Right ventricle myocardium superior (tissue), 1 donor: ENCODE measurements at places on chromosomes 12 and 14. TPM values are rescaled to one million over a fixed set of nuclear protein-coding genes. Genes with fewer than 3 reads are reported as not detected.
A peak's percentile ranks its signal among the peaks of the same experiment; 100 is the strongest.

DNA sequence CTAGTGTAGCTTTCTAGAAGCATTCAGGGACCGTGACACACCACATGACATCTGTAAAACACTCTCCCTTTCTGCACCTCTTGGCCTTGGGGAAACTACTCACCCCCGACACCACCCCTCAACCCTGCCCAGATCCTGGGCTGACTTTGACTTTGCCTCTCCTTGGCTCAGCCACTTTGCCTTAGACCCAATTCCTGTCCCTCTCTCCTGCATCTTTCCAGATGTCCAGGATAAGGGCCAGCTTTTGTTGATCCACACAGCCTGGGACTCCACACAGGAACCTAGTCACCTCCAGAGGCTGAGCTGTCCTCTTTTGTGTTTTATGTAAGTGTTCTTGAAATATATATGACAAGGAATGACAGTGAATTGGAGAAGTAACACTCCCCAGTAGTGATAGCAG lies 153.7 kb upstream of the PLXNC1 start:
- DNase-seq: no peak

Gene ZNF891
- 1.0 TPM for total RNA-seq

- no peak for DNase-seq
Observed at GRCh38 chr14:41663473-41663850, 56.8 kb downstream of the LRFN5 start.

DNA sequence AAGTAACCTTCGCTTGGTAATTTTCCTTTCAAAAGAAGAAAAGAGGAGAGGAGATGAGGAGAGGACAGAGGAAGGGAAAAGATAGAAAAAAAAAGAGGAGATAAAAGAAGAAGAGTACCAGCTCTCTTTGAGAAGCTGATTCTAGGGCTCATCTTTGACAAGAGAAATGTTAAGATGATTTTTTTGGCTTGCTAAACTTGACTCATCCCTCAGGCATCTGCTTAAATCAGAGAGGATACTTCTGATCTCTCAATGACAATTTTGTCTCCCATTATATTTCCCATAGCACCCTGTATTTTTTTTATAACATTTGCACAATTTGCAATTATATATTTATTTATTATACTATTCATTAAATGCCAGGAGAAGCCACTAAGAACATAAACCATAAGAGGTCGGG lies 17.1 kb downstream of the SYT1 start:
- DNase-seq: no peak

GRCh38 chr12:62917926-62918325 lies 17.0 kb downstream of the PPM1H start:
- DNase-seq: no peak

DNA sequence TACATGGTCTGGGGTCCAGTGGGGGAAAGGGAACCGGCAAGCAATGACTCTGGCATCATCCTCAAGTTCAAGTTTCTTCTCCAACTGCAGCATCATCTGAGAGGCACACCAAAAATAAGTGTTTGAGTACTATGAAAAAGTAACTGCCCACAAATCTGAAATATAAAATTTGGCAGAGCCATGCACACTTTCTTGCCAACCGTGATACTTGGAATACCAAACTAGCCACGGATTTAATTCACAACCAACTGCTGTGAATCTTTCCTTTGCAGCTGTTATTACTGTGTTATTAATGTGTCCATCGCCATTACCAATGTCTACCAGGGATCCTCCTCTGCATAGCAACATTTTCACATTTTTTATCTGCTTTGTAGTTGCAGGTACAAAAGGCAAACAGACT lies 74.6 kb downstream of the GXYLT1 start:
- DNase-seq: no peak

Gene SMOC1
- total RNA-seq: 1.8 TPM

Gene FOXA1
- not detected for total RNA-seq

Gene SERPINA5
- 2.7 TPM for total RNA-seq

DNA sequence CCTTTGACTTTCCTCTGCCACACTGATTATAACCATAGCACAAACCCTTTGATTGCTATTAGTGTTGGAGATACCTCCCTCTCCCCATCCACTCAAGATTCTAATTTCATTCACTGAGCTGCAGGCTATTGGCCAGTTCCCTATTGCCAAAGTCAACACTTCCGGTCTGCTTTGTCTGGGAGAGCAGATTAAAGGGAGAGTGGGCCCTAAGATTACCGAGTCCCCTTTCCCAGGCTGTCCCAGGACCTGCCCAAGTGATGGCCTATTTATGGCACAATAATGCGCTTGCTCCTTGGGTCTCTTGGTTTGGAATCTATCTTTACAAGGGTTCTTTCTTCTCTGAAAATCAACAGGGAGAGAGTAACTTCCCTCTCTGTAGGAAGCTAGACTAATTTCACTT lies 42.9 kb upstream of the LTBP2 start:
- DNase-seq: no peak

DNA sequence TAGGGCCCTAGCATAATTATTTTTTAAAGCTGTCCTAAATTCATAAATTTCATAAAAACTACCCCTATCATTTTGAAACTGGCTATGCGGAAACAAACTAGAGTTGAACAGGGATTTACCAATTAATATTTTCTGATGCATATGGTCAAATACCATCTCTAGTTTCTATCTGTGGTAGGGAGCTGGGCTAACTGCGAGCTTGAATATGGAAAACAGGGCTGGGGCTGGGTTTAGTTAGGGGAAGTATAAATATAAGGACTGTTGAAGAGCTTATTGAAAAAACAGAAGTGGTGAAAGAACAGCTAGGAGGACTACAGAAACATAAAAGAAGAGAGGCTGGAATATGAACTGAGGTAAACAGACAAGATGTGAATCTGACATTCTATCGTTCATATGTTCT lies 91.8 kb downstream of the SLC38A1 start:
- DNase-seq: no peak

- DNase-seq: peak; percentile 77
Observed at GRCh38 chr14:71320734-71321573, 413.7 kb downstream of the PCNX1 start.

GRCh38 chr14:91284146-91284790 lies 39.8 kb upstream of the GPR68 start:
- DNase-seq: no peak

Gene CLEC1B
- total RNA-seq: not detected

Gene PSMA6
- 178 TPM for total RNA-seq

Gene HOXC4
- total RNA-seq: not detected

- no peak for DNase-seq
Observed at GRCh38 chr12:51850965-51851299, 2.4 kb upstream of the FIGNL2 start.

DNA sequence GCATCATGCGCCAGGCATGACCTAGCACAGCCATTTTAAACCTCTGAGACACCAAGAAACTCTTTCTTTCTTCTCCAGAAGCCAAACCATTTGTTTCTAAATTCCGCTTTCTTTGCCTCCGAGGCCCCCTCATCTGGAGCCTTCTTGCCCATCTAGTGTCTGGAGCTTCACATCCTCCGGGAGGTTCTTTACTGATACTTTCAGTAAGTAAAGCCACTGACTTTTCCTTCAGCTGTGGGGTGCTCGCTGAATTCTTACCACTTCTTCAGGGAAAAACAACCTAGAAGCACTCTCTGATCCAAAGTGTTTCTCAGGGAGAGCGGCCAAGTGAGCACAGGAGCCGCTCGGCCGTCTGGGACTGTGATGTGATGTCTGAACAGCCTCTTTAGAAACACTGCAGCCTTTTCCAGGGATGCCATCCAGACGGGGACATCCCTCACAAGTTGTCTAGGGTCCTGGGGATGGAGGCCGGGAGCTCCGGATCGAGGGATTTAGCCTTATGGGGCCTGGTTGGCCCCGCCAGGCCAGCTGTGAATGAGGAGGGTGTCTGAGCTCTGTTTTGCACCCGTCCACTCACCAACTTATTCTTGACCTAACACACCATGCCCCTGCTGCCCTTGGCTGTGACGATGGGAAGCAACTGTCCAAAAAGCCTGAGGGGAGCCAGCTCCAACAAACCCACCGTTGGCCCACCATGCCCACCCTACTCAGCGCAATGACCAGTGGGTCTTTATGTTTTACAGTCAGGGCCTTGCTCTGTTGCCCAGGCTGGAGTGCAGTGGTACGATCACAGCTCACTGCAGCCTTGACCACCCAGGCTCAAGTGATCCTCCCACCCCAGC lies 160.6 kb downstream of the ZFP36L1 start:
- DNase-seq: peak; percentile 67

- DNase-seq: no peak
Observed at GRCh38 chr12:83801972-83802371, 1110.6 kb downstream of the SLC6A15 start.

- no peak for DNase-seq
Observed at GRCh38 chr14:44030831-44031383, 476.2 kb downstream of the FSCB start.
